ENCODE measurements at places on chromosomes 4 and X.

GRCh38 chr4:56723659-56724230 is 42.6 kb upstream of the HOPX start:
- DNase-seq: no peak

DNA sequence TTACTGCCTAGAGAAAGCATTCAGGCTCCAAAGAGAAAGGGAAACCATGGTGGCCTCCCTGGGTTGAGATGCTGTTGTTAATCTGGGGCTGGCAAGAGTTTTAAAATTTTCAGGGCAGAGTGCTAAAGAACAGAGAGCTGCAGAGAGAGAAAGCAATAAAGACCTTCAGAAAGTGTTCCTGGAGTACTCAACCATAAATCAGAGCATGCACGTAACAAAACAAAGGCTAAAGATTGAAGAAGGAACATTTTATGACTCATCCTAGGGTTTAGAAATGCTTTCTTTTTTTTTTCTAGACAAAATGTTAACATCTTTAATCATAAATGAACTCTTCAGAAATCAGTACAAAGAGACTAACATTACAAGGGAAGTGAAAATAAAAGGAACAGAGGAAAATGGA is 562.3 kb upstream of the NDST4 start:
- DNase-seq: no peak

DNA sequence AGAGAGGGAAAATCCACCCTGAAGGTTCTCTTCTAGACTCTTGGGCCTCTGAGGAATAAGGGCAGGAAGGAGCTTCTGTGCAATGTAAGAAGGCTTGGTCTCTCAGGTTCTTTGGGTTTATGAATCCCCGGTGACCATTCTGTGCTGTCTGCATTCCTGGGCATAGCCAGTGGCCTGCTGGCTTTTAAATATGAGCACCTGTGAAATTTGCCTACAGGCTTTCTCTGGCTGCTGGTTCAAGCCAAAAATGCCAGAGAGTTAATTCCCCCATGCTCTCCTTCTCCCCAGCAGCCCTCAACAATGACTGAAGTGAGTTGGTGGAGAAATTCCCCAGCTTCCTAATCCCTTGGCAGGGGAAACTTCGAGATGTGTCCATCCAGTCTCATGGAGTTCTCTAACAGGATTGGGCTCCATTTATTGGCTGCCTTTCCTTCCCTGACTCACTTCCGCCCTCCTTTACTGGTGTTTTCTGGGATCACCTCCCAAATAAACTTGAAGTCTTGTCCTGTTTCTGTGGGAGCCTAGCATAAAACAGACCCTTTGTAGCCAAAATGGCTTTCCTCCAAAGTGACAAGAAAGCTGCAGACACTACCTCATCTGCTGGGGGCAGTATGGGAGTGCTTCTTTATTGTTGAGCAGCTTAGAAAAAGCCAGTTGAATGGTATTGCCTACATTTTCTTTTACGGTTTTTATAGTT is 179.4 kb upstream of the CASK start:
- no peak for DNase-seq

GRCh38 chrX:151641564-151641963 is 53.7 kb upstream of the PRRG3 start:
- DNase-seq: no peak

GRCh38 chr4:32394255-32394654 is 1674.1 kb downstream of the PCDH7 start:
- no peak for DNase-seq

GRCh38 chr4:82457266-82457665 is 26.9 kb downstream of the ENOPH1 start:
- DNase-seq: no peak

DNA sequence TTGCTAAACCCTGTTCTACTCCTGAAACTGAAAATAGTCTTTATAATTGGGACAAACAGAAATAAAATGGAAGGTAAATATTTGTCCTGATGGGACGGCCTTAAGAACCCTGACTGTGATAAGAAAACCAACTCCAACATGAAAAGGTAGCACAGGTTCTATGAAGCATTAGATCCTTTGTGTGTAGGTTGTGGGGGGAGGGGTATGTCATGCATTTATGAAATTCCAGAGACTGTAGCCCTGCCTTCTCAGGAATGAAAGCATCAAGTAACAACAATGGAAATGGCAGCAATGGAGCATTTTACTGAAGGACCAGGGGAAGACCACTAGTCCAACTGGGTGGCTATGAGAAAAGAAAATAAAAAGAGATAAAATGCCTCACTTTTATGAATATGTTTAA is 23.9 kb downstream of the CXXC4 start:
- no peak for DNase-seq

GRCh38 chr4:57418133-57418532 is 307.9 kb upstream of the IGFBP7 start:
- no peak for DNase-seq

- DNase-seq: no peak
These were observed 292.6 kb upstream of the KLF3 start for GRCh38 chr4:38371391-38371851.

- DNase-seq: no peak
These were observed 68.4 kb downstream of the NSG1 start for GRCh38 chr4:4455210-4455865.

GRCh38 chr4:105305019-105305836 is 158.6 kb downstream of the TET2 start:
- DNase-seq: peak; percentile 12

All from GM20000 (cell line).